ENCODE measurements at places on chromosomes 6 and 20.

- peak; percentile 90 for DNase-seq
These were observed at the start of gene HMGA1 for GRCh38 chr6:34236443-34237315. Gene HMGA1 (plus strand): TSS chr6:34236873. CDS start chr6:34240781, 3,908 bp downstream.

GRCh38 chr6:37845026-37845911 lies 25.7 kb downstream of the ZFAND3 start:
- DNase-seq: no peak

DNA sequence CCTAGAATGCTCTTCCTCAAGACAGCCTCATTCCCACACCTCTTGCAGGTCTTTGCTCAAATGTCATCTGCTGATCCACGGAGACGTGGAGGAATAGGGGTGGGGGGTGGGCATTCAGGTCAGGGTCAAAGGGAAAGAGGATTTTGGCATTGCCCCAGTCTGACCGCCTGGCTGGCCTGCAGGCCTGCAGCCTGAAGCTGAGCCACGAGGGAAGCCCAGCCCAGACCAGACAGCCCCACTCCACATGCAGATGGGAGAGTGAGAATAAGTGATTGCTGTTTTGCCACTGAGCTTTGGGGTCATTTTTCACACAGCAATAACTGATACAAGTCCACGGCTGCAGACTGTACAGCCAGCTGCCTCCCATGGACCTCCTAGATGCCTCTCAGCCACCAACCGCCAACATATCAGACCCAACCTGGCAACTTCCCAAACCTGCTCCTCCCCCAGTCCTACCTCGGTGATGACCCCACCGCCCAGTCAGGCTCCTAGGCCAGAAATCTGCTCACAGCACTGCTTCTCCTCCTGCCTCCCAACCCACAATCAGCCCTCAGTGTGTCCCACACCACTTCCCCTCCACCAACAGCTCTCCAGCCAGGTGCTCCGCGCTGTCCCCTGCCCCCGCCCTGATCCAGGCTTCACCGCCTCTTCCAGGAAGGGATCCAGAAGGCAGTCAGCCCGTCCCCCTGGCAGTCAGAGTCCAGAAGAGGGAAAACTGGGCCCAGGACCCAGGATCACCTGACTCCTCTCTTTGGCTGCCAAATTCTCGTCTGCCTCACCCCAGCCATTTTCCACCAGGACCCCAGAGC lies 14.0 kb downstream of the KIAA1755 start:
- no peak for DNase-seq

- DNase-seq: no peak
These were observed 28.6 kb downstream of the CST8 start for GRCh38 chr20:23519556-23519955.

- no peak for DNase-seq
These were observed 10.7 kb upstream of the EDN1 start for GRCh38 chr6:12279322-12280091.

DNA sequence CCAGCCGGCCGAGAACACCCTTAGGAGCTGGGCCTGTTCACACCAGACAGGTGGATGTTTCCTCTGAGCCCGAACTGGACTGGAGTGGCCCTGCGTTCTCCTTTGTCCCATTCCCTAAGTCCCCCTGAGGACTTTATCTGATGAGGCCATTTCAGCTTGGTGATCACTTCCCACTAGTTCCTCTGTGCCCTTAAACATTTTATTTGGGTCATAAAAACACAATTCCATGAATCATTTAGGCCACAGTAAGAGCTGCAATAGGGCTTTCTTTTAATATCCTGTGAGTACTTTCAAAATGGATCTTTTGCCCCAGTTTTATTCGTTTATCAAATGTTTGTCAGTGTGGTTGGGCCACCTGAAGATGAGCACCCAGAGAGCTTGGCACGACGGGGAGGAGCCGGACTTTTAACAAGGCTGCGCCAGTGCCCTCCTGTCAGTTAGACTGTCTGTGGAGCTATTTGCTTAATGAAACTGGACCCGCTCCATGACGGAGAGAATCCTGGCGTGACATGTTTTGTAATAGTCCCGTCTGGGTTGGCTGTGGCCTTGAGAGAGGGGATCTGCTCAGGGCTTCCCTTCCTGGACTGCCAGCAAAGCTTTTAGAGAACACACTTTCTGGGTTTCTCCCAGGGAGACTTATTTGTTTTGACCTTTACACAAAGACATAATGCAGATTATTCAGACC lies 53.5 kb downstream of the ZDHHC14 start:
- DNase-seq: no peak

DNA sequence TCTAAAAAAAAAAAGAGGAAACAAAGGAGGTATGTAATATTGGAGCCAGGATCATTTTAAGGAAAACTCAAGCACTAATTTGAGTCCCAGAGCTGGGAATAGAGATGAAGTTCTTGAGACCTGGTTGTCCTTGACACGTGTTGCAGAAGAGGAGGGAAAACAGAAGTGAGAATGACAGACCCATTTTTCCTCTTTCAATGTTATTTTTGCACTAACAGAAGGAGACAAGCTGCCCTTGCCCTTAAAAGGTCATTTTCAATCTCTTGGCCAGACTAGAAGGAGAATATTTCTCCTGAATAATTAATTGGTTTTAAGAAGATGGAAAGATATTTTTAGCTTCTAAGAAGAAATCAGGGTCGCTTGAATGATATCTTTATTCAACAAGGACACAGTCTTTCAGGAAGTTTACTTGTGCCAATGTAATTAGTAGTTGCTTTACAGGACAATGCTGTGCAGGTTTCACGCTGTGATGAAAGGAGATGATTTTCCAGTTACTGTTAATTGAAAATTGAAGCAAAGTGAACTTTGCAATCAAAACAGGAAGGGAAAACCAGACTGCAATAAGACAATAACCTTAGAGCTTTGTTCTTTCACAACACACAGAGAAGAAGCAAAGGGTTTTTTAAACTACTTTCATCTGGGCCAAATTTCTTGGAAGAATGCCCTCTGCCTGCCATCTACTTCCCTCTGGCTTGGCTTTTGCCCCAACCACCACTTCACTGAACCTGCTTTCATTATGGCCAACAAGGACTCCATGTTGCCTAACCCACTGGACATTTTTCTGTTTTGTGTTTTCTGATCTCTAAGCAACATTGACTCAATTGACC lies 107.8 kb upstream of the SHLD1 start:
- DNase-seq: no peak

GRCh38 chr6:2245877-2246863 lies 765 bp upstream of the GMDS start:
- peak; percentile 40 for DNase-seq

- DNase-seq: no peak
These were observed 69.2 kb upstream of the LYRM2 start for GRCh38 chr6:89707766-89708165.

- DNase-seq: no peak
These were observed 16.5 kb downstream of the MTHFD1L start for GRCh38 chr6:150881911-150882481.

DNA sequence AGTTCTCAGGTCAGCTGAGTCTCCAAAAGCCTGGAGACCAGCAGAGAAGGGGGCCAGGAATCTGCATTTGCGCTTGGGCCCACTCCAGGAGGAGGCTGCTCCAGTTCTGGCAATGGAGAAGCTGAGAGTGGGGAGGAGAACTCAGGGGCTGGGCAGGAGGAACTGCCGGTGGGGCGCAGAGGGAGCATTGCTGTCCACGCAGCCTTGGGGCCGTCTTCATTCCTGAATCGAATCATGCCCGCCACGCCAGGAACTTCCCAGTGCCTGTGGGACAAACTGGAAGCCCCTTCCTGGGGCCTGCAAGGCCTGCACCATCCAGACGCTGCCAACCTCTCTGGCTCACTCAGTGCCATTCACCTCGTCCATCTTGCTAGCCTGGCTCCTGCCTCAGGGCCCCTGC lies 16.9 kb downstream of the RAB44 start:
- no peak for DNase-seq

- DNase-seq: no peak
These were observed 140.3 kb downstream of the COL12A1 start for GRCh38 chr6:75065523-75065922.

DNA sequence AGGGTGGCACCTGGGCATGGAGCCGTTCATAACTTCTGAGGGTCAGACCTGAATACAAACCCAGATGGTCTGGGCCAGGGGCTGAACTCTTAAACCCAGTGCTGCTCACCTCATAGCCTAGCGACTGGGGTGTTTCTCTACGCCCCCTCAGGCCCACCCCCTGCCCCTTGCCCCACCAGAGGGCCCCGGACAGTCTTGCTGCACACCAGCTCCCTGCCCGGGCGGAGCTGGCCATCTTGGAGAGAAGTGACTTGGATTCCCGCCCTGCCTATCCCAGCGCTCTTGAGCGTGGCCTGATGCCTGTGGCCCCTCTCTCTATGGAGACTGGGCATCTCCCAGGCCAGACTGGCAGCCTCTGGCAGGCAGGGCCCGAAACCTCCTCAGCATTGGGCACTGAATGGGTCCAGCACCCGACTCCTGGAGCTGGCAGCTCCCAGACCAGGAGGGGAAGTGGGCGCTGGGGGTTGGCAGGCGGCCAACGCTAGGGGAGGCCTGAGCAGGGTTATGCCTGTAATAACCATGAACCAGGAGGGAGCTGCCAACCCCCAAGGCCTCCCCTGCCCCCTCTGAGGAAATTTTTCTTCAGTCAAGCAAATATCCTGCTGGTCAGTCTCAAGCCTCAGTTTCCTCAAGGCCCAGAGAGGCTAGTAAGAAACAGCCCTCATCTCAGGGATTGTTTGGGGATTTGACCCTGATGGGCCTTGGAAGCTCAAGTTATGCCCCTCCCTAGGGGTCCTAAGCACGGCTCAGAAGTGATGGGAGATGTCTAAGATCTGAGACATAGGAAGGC lies 169.5 kb downstream of the VEGFA start:
- no peak for DNase-seq

- DNase-seq: peak; percentile 65
These were observed 53.2 kb upstream of the ARG1 start for GRCh38 chr6:131519670-131520436.

- no peak for DNase-seq
These were observed 26.2 kb downstream of the PROKR2 start for GRCh38 chr20:5290596-5290995.

DNA sequence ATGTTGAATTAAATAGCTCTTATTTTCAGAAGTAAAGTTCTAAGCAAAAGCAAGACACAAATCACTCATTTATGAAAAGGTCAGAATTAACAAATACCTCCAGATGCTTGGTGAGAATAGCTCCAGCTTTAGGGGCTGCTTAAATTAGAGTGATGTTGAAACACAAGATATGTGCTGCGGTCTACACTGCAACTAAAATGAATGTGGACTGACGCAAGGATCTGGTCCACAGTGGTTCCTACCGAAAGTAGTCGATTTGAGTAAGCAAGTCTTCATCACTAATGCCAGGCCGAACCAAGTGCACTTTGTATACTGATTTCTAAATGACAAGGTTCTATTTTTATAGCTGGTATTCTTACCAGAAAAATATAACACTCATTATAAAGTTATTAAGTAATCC lies 96.3 kb downstream of the PRDM1 start:
- no peak for DNase-seq

DNA sequence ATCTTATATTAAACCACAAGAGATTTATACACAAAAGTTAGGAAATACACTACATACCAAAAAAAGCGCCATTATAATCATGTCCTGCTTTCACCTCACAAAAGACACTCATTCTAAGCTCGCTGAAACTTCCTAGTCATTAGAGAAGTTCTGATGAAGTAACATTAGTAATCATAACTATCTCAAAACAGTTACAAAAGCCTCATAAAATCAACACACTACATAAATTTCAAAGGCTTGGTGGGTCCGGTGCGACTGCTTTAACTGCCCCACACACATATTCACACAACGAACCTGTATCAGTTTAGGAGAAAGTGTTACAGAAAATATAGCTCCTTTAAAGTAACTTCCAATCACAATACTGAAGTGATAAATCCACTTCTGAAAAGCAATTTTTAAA lies 1.9 kb downstream of the PHIP start:
- DNase-seq: peak; percentile 23

- no peak for DNase-seq
These were observed 488.3 kb downstream of the CDKAL1 start for GRCh38 chr6:21022343-21023107.

DNA sequence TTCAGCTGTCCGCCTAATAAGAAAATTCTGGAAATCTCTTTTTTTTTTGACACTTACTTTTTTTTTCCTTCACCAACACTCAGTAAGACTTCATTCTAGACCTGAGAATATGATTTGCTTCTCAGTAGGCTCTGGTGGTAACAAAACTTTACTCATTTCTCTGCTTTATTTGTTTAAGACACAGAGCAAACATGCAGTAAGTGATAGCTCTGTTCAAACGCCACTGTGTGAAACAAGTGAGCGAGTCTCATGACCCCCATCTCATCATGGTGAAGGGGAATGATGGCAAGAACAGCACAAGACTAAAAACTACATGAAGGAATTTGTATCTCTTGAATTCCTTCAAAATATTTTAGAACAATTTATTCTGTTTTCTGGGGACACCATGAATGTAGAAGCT lies 541.6 kb upstream of the POU3F2 start:
- DNase-seq: no peak

DNA sequence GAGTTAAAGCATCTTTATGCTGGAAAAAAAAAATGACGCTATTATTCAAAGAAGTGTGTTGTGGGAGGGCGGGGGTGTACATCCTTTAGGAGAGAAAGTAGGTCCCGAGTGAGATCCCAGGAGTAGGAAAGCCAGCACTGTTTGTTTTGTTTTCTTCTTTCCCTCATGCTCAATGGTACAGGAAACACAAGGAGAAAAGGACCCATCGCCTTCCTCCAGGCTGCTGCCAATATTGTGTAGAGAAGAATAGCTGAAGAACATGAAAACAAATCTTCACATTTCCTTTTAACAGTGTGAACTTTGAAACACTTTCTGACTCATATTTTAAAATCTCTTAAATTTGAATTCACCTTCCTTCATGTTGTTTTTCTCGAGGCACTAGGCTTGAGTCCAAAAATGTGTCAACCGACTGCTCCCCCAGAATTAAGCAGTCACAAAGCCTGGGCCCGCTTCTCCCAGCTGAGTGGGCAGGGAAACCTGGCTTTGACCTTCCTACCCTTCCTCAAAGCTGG lies 22.3 kb downstream of the PPP1R16B start:
- DNase-seq: no peak

GRCh38 chr6:141347906-141348492 lies 784.7 kb upstream of the GJE1 start:
- no peak for DNase-seq

DNA sequence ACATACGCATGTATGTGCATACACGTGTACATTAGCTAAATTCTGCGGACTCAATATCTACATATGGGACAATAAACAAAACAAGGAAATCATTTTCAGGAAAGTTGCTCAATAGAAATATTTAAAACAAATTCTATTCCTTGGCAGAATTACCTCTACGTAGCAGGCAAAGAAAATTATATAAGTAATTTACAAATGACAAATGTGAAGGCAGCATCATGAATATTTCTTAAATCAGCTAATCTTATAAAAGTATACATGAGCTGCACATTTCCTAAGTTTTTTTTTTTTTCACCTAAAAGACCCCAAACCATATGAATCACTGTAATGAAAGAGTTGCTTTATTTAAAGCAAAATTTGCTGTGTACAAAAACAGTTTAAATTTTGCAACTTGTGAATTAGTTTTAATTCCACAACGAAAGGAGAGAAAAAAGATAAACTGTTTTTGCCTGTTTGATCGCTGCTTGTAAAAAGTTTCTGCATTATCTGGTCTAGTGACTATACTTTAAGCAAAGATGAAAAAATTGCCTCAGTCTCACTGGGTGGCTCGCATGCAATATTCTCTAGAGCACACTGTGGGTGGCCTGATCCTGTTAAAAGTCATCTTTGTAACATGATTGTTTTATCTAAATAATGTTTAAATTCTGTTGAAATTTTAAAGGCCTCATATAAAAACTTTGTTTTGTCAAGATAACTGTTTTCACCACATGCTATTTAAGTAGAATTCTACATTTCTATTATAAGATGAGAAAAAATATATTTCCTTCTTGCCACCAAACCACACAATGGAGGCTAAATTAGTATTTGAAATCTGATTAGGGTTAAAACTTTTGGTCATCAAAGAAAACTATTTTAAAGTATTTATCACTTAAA lies 57.1 kb downstream of the HUS1B start:
- no peak for DNase-seq

All from CD4-positive, alpha-beta T cell treated with Interleukin-4 for 1 hour (primary cell).